Inflammatory macrophage treated with lipopolysaccharide for 1 hour (primary cell): ENCODE measurements at places on chromosomes 7 and 10.

DNA sequence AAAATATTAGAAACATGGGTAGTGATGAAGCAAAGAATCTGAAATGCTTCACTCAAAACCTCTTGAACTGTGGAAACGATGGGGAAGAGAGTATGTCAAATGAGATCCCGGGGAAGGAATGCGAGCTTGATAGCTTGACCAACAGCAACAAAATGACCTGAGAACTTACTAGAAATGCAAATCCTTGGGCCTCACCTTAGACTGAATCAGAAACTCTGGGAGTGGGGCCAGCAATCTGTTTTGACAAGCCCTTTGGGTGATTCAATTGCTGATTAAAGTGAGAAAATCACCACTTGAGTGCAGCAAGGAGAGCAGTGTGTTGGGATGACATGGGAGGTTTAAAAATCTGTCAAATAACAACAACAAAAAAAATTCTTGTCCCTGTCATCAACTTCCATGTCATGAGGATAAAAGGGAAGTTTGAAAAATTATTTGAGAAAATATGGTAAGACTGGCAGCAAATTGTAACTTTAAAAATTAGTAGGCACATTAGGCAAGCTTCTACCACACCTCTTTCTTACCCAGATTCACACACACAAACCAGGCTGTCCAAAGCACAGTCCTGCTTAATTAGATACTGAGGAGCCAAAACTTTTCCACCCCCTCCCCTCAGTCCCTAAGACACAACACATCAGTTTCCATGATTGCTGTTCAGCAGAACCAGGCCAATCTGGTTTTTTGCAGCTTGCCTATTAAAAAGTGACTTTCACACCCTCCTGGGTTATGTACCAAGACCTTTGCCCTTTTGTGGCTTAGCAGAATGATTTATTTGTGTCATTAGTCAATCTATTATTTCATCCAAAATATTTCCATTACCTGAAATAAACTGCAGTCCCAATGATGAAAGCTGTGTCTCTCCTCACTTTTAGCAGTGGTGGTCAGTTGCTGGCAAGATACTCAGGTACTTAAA lies 15.6 kb downstream of the CALCR start:
- DNase-seq, result peak; percentile 18

- DNase-seq, result no peak
Measured at GRCh38 chr10:78955206-78955605, 113.6 kb upstream of the ZMIZ1 start.

DNA sequence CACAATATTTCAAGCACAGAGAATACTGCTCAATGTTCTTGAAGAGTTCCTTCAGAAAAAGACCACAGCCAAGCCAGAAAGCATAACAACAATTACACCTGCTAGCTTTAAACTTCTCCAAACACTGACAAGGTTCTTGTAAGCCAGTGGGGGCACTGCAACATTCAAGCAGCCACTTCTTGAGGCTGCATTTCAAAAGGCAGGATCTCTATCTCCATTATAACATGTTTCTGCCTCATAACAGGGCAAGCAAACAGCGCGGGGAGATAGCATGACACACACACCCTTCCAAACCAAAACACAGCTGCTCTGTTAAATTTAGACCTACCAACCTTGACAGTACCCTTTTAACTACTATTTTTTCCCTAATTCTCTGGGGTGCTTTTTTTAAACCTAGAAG lies 30.8 kb downstream of the CHCHD3 start:
- no peak for DNase-seq

GRCh38 chr7:44147026-44147991 lies 6.2 kb upstream of the MYL7 start:
- no peak for DNase-seq

DNA sequence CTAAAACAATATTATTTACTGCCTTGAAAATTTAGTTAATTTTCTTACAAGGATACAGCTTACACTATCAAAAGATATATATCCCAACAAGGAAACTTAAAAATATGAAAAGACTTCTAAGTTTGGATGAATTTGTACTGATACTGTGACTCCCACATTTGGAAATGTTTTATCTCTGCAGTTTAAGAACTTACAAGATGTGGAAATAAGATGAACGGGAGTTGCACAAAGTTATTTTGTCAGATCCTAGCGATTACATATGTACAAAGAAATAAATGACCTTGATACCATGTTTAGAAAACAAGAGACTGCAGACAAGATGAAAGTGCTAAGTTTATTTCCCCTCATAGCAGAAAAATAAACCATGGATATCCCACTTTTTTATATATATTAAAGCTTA lies 103.7 kb upstream of the TMEM106B start:
- DNase-seq, result no peak

GRCh38 chr10:63166742-63167258 lies 33.7 kb downstream of the NRBF2 start:
- peak; percentile 70 for DNase-seq
